ENCODE measurements at places on chromosomes 6 and 20. TPM values are rescaled to one million over a fixed set of nuclear protein-coding genes. Genes with fewer than 3 reads are reported as not detected.
A peak's percentile ranks its signal among the peaks of the same experiment; 100 is the strongest.

GRCh38 chr6:74579794-74580193 is 626.1 kb downstream of the COL12A1 start:
- no peak overlapping the region for H3K4me3 ChIP-seq
- H3K27ac ChIP-seq, result no peak overlapping the region
- H3K4me1 ChIP-seq, result no peaks in the 10 kb centered on the region
- DNase-seq, result no peak
- H3K36me3 ChIP-seq, result no peaks in the 10 kb centered on the region

DNA sequence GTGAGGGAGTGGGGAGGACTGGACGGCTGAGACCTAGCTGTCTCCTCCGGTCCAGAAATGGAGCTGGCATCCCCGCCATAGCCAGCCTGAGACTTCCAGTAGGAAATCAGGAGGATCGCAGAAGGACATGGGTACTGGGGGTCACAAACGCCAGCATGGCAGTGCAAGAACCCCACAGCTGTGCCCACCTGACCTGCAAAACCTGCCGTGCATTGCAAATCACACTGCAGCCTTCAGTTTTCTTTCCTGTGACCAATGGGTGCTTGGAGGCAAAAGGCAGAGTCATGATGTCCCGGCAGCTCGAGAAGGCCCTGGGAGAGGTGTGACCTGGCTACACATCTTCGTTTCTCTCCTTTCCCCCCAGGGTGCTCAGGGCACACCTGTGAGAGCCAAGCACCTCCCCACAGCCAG is 23.3 kb upstream of the PHACTR3 start:
- peaks cover 23% of the 10 kb centered on the region for H3K27me3 ChIP-seq

- no peak for DNase-seq
- no peaks in the 10 kb centered on the region for H3K27me3 ChIP-seq
- H3K4me1 ChIP-seq, result no peaks in the 10 kb centered on the region
- H3K27ac ChIP-seq, result no peak overlapping the region
Measured at GRCh38 chr20:23114448-23115082, 28.4 kb upstream of the CD93 start.

- H3K4me3 ChIP-seq, result no peak overlapping the region
- DNase-seq, result no peak
- peaks cover 40% of the 10 kb centered on the region for H3K36me3 ChIP-seq
- H3K27me3 ChIP-seq, result no peaks in the 10 kb centered on the region
- H3K4me1 ChIP-seq, result no peaks in the 10 kb centered on the region
Measured at GRCh38 chr6:130105996-130106704, 87.8 kb downstream of the L3MBTL3 start.

DNA sequence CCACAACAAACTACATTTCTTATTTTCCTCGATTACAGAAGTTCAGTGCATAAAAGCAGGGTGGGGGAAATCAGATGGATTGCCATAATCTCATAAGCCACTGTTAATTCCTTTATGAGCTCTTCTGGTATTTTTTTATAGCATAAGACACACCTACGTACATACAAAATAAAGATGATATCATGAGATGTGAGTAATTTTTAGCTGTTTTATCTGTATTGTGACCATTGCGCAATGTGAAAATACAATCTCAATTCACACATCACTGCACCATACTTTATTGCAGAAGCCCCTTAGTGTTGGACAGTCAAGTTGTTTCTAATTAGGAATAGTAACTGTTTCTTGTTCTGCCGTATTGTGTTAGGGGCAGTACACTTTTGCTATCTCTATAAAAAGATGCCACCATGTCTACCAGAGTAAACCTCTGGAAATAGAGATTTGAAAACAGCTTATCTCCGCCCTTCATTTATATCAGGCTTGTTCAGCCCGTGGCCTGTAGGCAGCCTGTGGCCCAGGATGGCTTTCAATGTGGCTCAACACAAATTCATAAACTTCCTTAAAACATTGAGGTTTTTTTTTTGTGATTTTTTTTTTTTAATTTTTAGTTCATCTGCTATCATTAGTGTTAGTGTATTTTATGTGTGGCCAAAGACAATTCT is 90.4 kb downstream of the FARS2 start:
- H3K27ac ChIP-seq, result no peak overlapping the region
- DNase-seq, result no peak
- H3K4me3 ChIP-seq, result no peak overlapping the region
- H3K36me3 ChIP-seq, result no peaks in the 10 kb centered on the region
- H3K27me3 ChIP-seq, result no peaks in the 10 kb centered on the region
- H3K4me1 ChIP-seq, result no peaks in the 10 kb centered on the region

- peaks cover 15% of the 10 kb centered on the region for H3K4me1 ChIP-seq
- no peaks in the 10 kb centered on the region for H3K27me3 ChIP-seq
- peak overlapping the region; percentile 92 for H3K27ac ChIP-seq
- peaks cover 6% of the 10 kb centered on the region for H3K36me3 ChIP-seq
Measured at GRCh38 chr6:139376017-139376330, 1.5 kb upstream of the CITED2 start.

DNA sequence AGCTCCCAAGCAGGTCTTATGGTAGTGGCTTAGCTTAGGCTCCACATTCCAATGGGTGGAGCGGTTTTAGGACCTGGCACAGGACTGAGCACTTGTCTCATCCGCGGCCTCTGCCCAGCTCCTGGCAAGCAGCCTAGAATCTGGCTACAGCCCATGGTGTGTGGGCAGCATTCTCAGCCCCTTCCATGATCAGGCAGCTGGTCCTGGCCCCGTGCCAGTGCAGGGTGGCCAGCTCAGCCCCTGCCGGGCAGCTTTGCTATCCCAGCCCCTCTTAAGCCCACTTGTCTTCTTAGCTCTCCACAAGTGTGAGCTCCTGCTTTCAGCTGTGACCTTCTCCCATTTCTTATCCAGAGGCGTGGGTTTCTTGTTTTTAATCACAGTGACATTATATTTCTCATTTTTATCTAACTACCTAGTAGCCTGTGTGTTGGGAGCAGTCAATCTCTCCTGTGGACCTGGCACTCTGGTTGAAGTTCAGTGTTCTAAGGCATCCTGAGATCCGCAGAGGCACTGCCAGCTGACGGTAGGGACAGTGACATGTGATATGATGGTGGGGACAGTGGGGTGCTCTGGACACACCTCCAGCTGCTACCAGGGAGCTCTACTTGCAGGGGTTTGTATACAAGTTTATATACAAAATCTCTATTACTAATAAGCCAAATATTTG is 119.9 kb upstream of the PRND start:
- no peak overlapping the region for H3K4me3 ChIP-seq
- H3K4me1 ChIP-seq, result no peaks in the 10 kb centered on the region
- H3K36me3 ChIP-seq, result no peaks in the 10 kb centered on the region
- no peak overlapping the region for H3K27ac ChIP-seq
- DNase-seq, result no peak
- peaks cover 10% of the 10 kb centered on the region for H3K27me3 ChIP-seq

DNA sequence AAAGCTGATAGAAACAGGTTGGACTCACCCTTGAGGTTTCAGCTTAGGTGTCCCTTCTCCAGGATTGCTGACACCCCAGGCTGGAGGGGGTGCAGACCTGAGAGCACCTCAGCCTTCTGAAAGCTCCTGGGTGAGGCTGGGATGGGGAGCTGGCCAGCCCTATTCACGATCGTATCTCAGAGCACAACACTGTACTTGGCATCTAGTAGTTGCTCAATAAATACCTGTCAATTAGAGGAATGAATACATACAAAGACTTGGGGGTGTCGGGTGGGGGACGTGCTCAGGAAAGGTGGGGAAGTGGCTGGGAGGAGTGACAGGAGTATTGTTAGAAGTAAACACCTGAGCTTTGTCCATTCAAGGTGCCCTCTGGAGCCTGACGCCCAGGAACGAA is 61.7 kb downstream of the SLC2A10 start:
- no peak overlapping the region for H3K27ac ChIP-seq
- no peak overlapping the region for H3K4me3 ChIP-seq
- H3K36me3 ChIP-seq, result no peaks in the 10 kb centered on the region
- no peaks in the 10 kb centered on the region for H3K4me1 ChIP-seq
- H3K27me3 ChIP-seq, result no peaks in the 10 kb centered on the region

GRCh38 chr20:17281478-17281877 is 54.6 kb downstream of the PCSK2 start:
- H3K4me1 ChIP-seq, result no peaks in the 10 kb centered on the region
- no peaks in the 10 kb centered on the region for H3K36me3 ChIP-seq
- H3K4me3 ChIP-seq, result no peak overlapping the region
- DNase-seq, result no peak

DNA sequence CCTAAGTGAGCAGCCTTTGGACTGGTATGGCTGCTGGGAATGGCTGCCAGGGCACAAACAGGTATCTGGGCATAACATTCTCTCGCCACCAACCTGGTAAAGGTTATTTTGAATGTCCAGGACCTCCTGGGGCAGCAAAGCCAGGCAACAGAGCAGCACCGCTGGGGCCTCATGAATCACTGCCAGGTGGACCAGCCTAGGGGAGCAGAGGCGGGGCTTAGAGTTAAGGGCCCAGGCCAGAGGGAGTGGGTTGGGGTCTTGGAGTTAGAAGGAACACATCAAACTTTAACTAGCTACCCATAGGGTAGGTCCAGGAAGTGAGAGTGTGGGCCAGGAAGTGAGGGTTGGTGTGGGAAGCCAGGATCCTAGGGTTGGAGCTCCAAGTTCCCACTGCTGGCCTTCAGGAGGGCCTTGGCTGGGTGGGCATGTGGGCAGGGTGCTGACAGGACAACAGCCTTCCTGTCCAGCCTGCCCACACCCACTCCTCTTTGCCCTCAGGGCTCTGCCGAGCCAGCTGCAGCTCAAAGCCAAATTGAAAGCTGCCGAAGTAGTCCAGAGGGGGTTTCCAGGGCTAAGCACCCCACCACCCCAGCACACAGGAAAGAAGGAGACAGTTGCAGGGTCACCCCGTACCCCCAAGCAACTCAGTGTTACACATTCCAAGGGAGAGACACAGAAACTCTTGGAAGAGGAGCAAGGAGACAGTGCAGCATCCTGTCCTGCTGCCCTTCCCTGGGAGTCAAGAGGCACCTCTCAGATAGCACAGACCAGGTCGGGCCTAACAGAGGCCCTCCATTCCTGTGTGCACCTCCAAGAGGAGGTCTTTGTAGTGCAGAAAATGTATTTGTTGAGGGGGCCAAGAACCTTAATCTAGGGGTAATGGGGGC is 2.6 kb downstream of the NFKBIE start:
- H3K4me3 ChIP-seq, result peak overlapping the region; percentile 99
- no peaks in the 10 kb centered on the region for H3K27me3 ChIP-seq
- peaks cover 52% of the 10 kb centered on the region for H3K4me1 ChIP-seq
- peaks cover 38% of the 10 kb centered on the region for H3K36me3 ChIP-seq
- H3K27ac ChIP-seq, result peak overlapping the region; percentile 93

DNA sequence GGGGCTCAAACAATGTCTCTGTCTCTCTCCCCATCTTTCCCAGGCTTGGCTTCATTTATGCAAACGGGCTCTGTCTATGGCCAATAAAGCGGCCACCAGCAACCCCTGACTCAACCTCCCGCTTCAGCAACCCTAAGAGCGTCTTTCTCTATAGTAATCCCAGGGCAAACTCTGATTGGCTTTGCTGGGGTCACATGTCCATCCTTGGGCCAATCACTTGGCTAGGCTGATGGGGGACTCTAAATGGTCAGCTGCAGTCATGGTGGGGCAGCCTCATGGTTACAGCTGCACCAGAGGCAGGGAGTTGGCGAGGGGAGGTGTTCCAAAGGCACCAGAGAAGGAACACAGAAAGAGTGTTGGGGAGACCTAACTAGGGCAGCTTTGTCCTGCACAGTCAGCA is 68.5 kb upstream of the BLCAP start:
- no peak overlapping the region for H3K27ac ChIP-seq
- H3K36me3 ChIP-seq, result no peaks in the 10 kb centered on the region
- no peak for DNase-seq

DNA sequence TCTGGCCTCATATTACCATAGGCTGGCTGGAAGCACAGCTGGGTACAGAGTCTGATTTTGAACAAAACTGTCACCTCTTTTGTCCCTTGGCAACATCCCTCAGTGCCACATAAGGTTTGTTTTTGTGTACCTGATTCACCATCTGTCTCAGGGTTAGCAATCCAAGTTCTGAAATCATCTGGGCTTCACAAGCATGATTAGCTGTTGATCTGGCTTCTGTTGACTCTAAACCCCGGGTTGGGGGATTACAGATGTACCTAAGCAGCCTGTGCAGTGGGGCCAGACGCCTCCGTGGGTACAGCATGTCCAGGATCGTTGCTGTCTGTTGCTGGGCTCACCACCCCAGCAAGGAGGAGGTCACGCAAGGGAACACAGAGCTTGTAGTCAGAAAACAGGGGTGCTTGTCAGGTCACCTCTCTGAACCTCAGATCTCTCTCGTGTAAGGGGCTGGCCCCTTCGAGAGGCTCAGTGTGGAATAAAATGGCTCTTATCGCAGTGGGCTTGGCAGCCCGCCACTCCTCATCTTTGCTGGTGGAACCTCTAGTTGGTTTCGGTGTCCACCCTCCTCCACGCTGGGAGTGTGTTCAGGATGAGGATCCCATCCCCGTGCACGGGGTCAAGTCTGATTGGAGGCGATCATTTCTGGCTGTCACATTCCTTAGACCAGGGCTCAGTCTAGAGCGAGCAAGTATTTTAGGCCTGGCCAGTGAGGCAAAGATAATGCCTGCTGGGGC is 39.2 kb upstream of the ZNF831 start:
- H3K27me3 ChIP-seq, result no peaks in the 10 kb centered on the region
- DNase-seq, result no peak
- peak overlapping the region; percentile 44 for H3K4me3 ChIP-seq
- H3K4me1 ChIP-seq, result peaks cover 60% of the 10 kb centered on the region
- H3K36me3 ChIP-seq, result no peaks in the 10 kb centered on the region

- no peak for DNase-seq
- peaks cover 5% of the 10 kb centered on the region for H3K4me1 ChIP-seq
- H3K4me3 ChIP-seq, result no peak overlapping the region
- H3K36me3 ChIP-seq, result peaks cover 30% of the 10 kb centered on the region
- H3K27me3 ChIP-seq, result no peaks in the 10 kb centered on the region
- no peak overlapping the region for H3K27ac ChIP-seq
Measured at GRCh38 chr6:116267836-116268588, 11.7 kb downstream of the TSPYL1 start.

KIAA1586 gene
- 12.5 TPM for total RNA-seq

SIM1 gene
- total RNA-seq, result not detected

PSORS1C1 gene
- total RNA-seq, result not detected

UBE2C gene
- 0.64 TPM for total RNA-seq

MEI4 gene
- not detected for total RNA-seq

FOXO3 gene
- 25.3 TPM for total RNA-seq

GPX5 gene
- not detected for total RNA-seq

FLRT3 gene
- total RNA-seq, result not detected

All from CD4-positive, alpha-beta T cell (primary cell).